Right atrium auricular region (tissue), 2 donors: ENCODE measurements at places on chromosomes 11 and 22.

- DNase-seq, result no peak
Observed at GRCh38 chr11:47750725-47751124, 16.4 kb downstream of the FNBP4 start.

DNA sequence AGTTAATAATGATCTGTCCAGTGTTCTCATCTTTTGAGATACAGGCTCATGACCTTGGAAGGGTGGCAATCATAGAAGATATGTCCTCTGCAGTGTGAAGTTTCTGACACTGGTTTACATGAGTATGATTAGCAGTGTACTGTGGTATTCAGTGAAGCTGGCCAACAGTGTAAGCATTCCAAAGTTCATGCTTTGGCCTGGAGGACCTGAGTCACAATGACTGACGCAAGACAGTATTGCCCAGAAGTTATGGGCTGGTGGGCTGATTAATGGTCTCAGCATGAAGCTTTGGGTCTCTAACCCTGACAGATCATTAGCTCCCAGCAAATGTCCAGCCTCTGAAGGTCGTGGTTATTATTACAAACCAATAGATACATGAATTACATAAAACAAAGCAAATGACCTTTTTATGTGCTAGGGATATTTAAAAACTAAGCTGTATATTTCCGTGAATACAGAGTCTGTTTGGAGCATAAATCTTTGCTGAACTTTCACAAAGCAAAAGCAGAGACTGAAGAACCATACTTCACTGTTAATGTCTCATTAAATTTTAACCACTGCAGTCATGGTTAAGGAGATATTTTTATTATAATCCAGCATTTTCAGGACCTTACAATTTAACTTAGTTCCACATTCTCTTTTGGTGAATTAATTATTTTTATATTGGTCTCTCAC is 28.3 kb upstream of the USP47 start:
- peak; percentile 84 for DNase-seq

DNA sequence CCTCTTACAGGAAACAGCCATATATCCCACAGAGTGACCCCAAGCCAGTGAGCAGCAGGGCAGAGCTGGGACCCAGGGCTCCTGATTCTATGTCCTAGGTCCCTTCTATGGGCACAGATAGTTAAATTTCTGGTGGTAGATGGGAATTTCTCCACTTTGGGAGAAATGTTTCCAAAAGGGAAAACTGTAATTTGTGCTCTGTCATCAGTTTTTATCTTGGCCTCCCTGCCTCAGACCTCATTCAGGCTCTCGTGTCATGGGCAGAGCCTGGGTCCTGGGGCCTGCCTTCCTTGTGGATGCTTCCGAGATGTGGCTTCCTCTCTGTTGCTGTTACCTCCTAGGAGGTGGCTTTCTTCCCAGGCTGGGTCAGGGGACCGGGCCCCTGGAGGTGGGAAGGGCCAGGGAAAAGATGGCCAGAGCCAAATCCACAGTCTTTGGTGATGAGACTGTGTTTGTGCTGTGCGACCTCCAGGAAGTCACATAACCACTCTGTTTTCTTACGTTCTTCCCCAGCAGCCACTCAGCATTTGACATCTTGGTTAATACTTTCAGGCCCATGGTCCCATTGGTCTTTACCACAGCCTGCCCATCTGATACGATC is 8.6 kb downstream of the LRRC32 start:
- no peak for DNase-seq

- DNase-seq, result no peak
Observed at GRCh38 chr11:28826807-28827206, 718.6 kb downstream of the METTL15 start.

DNA sequence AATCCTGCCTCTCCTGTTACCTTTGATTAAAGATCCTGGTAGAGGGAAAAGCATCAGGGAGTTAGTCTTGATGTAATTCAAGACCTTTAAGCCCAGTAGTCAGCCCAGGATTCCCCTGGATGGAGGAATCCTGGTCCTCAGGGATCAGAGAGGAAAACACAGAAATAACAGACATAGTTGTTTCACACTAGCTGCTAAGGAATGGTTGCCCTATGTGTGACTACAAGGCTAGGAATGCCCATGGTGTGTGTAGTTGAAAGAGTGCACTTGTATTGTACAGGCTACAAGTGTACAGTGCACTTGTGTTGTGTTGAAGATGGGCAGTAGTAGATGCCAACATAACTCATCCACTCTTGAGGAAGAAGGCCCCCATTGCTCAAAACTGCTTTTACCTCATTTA is 226.8 kb downstream of the AASDHPPT start:
- no peak for DNase-seq

DNA sequence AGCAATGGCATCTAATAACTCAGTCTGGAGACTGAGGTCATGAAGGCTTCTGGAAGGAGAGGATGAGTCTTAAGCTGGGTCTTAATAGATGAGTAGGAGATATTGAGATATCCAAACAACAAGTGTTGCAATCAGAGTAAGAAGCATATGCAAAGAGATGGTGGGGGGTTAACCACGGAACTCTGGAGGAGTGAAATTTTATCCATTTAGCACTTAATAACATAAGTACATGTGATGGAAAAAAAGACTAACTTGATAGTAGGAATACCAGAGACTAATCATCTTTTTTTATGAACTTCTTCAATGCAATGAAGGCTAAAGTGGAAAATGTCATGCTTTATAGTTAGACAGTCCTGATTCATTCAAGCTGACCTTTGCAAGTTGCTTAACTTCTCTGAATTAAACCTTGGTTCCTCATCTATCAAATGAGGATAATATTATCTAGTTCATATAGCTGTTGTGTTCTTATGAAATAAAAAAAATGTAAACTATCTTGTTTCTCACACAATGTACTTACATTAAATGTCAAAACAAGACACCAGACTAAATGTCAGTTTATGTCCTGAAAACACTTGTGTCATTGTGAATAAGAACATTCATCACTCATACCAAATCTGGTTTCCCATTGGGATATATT is 403.1 kb upstream of the CCDC90B start:
- no peak for DNase-seq

- no peak for DNase-seq
Observed at GRCh38 chr11:121478226-121478894, 25.6 kb upstream of the SORL1-AS1 start.
